ENCODE measurements at places on chromosomes 3 and 15.
A peak's percentile ranks its signal among the peaks of the same experiment; 100 is the strongest.

DNA sequence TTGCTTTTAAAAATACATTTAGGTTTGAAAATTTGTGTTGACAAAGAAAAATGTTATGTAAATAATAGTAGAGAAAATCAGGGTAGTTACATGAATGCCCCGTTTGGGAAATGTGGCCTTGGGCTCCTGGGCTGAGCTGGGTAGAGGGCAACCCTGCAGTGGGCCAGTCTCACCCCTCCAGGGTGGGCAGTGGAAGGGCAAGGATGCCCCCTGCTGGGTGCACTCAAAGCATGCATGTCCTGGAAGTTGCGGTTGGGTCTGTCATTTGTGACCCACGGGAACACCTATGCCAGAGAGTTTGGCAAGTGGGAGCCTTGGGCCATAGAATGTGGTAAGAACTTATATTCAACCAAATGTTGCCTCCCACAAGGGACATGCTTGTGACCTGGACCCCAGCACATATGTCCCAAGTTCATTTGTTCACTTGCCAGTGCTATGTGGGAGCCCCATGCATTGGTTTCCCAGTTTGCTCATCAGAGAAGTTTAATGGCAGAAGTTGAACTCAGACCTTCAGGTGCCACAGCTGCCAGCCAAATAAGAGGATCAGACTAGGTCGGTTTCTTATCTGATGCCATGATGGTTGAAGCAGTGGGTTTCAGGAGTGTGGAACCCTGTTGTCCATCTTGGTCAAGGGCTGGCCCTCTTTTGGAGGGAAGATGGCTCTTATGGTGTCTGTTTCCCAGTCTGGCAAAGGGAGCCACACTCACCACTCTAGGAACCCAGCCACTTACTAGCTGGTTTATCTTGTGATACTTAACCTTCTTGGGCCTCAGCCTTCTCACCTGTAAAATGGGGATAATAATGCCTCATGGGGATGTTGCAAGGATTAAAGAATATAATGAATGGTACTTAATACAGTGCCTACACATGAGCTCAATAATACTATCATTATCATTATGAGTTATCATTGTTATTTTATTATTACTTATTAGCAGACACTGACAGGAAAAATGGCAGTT, 2.5 kb upstream of the PLCB2 start:
- peak; percentile 77 for DNase-seq

DNA sequence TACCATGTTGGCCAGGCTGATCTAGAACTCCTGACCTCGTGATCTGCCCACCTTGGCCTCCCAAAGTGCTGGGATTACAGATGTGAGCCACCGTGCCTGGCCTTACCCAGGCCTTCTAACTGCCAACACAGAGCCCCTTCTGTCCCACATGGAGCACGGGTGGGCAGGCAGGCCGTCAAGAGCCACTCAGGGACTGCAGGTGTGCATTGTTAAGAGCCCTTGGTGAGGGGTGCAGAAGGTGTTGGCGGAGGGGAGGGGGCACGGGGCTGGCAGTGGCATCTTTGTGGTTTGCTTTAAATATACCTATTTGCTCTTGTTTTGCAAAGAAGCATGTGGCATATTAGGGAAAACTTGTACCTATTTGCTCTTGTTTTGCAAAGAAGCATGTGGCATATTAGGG, 37.3 kb downstream of the SMAD6 start:
- DNase-seq, result no peak

DNA sequence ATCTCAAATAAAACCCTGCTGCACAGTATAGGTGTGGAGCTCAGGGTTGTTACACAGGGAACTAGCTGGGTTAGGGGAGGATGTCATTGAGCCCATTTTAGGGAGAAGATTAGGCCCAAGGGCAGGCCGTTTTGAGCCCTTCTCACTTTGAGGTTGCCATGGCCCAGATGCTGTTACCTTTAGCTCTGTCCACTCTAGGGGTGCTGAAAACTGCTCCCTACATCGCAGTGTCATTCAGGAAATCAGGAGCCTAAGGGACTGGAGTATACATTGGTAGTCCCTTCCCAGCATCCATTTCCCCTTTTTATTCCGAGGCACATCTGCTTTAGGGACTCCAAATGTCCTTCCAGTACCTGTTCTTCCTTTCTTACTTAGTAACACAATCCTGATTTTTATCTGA, 79.0 kb upstream of the SELENOK start:
- no peak for DNase-seq

DNA sequence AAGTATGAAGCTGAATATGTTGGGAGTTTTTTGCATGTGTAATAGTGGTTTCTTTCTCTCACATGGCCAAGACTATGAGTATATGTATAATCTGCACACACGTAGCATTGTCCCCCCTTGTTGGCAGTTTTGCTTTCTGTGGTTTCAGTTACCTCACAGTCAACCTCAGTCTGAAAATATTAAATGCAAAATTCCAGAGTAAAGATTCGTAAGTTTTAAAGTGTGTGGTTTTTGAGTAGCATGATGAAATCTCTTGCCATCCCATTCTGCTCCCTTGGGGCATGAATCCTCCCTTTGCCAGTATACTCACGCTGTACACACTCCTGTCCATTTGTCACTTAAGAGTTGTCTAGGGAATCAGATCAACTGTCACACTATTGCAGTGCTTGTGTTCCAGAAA, 742.0 kb upstream of the CCDC54 start:
- DNase-seq, result no peak

DNA sequence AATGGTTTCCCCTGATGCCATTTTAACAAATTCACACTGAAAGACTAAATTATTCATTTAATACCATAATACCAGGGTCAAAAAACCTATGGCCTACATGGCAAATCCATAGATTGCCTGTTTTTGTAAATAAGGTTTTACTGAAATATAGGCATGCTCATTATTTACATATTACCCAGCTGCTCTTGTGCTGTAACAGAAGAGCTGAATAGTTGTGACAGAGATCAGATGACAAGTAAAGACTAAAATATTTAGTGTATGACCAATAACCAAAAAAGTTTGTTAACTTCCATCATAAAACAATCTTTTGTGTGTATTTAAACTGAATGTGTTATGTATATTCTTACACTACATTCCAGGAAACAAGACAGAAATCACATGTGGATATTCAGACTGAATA, 60.2 kb downstream of the DENND4A start:
- no peak for DNase-seq

- DNase-seq, result no peak
These were observed 558.0 kb downstream of the FOXP1 start for GRCh38 chr3:71025516-71025915.

- peak; percentile 71 for DNase-seq
These were observed 104.0 kb downstream of the KLHL25 start for GRCh38 chr15:85690561-85691231.

DNA sequence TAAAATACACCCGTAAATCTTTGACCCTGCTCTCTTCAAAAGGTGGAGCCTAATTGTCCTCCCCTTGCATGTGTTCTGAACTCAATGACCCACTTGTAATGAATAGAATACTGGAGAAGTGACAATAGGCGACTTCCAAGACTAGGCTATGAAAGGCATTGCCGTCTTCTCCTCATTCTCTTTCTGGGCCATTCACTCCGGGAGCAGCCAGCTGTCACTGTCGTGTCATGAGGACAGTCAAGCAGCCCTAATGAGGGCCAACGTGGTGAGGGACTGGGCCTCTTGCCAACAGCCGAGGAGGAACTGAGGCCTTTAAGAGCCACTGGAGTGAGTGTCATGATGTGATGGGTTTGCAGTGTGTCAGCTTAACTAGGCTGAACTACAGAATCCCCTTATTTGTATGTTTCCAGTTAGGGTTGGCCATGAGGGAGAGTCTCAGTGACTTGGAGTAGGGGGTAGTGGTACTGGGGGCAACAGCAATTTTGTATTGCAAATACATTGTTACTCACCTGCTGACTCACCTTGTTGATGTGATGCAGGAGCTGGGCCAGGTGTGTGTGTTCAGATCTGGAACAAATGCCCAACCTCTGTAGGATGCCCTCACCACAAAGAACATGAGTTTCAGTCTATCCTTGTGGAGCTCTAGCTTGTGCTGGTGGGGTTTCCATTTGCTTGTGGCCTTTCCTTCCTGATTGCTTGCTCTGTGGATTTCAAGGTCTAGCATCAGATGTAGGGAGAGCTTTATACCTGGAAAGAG, 188.5 kb upstream of the PROK2 start:
- DNase-seq, result no peak

GRCh38 chr3:182180654-182181385, 469.1 kb downstream of the SOX2 start:
- no peak for DNase-seq

Data from stimulated activated naive CD8-positive, alpha-beta T cell treated with anti-CD3 and anti-CD28 coated beads, Interleukin-15, amount 100 ng/mL, for 72 hours (primary cell).